ENCODE measurements at places on chromosomes 6 and 20.
A peak's percentile ranks its signal among the peaks of the same experiment; 100 is the strongest.

DNA sequence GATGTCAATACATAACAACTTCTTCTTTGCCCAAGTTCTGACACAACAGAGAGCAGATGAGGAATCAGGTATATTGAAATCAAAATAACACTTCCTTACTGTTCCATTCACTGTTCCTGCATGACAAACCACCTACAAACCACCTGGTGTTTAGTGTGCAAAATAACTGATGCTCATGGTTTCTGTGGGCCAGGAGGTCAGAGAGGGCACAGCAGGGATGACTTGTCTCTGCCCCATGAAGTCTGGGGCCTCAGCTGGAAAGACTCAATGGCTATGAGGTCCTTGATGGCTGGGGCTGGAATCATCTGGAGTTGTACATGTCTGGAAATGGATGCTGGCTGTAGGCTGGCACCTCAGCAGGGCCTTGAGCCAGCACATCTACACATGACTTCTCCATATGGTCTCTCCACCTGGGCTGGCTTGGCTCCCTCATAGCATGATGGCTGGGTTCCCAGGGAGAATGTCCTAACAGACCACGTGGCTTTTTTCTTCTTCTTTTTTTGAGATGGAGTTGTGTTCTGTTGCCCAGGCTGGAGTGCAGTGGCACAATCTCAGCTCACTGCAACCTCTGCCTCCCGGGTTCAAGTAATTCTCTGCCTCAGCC is 7.4 kb upstream of the COX4I2 start:
- no peak for DNase-seq

GRCh38 chr6:56595490-56596122 is 47.1 kb downstream of the DST start:
- no peak for DNase-seq

- DNase-seq = no peak
Observed at GRCh38 chr6:122800906-122801305, 11.8 kb downstream of the SMPDL3A start.

DNA sequence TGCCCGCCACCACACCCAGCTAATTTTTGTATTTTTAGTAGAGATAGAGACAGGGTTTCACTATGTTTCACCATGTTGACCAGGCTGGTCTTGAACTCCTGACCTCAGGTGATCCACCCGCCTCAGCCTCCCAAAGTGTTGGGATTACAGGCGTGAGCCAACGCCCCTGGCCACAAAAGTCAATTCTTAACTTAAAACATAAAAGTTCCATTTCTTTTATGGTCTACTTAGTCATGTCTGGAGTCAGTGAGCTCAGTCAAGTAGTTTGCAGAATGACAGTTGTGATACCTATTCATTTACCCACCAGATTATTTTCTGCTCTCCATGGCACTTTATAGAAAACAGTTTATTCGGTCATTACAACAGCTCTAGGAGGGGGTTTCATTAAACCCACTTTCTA is 103.1 kb upstream of the ESR1 start:
- no peak for DNase-seq

GRCh38 chr20:41888434-41888833 is 270.3 kb upstream of the CHD6 start:
- DNase-seq = no peak

GRCh38 chr6:109306733-109307132 is 75.5 kb downstream of the CD164 start:
- no peak for DNase-seq

DNA sequence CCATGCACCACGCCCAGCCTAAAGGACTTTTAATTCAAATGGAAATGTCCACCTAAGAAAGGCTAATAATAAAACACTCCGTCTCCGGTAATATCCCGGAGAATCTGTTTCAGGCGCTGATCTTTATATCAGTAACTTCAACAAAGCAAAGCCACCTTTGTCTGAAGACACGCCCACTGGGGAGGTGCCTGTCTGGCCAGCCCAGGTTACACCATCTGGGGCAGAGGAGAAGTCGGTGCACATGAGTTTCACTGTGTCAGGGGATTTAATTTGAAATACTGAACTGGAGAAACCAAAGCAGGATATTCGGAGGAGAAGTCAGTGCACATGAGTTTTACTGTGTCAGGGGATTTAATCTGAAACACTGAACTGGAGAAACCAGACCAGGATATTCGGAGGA is 9.4 kb downstream of the SERPINB6 start:
- DNase-seq = no peak

DNA sequence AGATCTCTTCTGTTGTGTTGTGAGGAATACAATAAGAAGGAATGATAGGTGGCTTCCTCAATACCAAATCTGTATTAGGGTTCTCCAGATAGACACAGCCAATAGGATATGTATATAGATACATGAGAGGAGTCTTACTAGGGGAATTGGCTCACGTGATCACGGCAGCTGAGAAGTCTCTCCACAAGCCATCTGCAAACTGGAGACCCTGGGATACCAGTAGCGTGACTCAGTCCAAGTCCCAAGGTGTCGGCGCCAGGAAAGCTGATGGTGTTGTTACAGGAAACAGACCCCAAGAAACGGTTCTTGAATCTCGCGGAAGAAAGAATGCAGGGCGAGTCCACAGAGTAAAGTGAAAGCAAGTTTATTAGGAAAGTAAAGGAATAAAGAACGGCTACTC is 61.4 kb downstream of the SYTL3 start:
- DNase-seq = no peak

- no peak for DNase-seq
Observed at GRCh38 chr6:135176058-135176457, 5.0 kb upstream of the MYB start.

GRCh38 chr6:136225496-136225895 is 24.6 kb downstream of the MTFR2 start:
- no peak for DNase-seq

- no peak for DNase-seq
Observed at GRCh38 chr6:33768644-33769120, 20.2 kb downstream of the LEMD2 start.

GRCh38 chr20:64223526-64224067 is 32.0 kb upstream of the PCMTD2 start:
- DNase-seq = peak; percentile 80

DNA sequence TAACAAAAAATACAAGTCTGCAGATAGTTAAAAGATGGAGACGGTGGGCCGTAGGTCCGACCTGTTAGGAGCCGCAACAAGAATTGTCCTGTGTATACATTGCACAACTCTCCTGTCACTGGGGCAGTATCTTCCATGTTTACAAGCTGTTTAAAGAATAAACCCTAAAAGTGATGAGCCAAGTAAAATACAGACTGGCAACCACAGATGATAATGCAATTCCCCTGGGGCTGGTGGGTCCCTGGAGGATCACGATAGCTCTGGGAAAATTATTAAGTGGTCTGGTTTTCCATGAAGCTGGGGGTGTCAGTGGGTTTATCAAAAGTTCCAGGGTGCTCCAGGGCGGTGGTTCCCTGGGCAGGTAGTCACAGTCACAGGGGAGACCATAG is 8.1 kb upstream of the FAM50B start:
- no peak for DNase-seq

DNA sequence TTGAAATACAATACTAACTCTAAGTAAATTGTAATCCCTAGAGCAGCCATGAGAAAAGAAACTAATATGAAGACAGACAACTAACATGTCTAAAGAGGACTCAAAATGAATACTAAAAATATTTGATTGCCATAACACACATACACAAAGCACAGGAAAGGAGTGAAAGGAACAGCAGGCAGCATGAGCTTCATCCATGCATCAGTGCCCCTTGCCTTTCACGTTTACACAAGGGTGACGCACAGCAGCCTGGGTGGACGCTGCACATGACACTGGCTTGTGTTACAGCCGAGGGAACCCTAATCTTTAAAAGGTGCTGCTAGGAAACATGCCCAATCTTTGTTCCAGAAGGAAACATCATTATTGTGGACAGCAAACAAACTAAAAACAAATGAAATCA is 123.5 kb downstream of the MAN1A1 start:
- DNase-seq = no peak

GRCh38 chr6:73901986-73902385 is 206.0 kb downstream of the CD109 start:
- DNase-seq = no peak

DNA sequence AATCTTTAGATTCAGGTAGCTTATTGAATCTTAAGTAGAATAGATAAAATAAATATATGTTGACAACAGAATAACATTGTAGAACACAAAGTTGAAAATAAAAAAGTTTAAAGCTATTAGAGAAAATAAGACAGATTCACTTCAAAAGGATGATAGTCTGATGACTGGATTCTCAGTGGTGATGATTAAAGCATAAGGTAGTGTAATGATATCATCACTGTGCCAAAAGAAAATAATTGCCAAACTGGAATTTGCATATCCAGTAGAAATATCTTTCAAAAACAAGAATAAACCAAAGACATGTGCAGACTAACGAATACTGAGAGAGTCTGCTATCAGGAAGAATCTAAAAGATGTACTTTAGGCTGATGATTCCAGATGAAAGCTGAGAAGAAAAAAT is 30.2 kb downstream of the ENPP1 start:
- DNase-seq = no peak

DNA sequence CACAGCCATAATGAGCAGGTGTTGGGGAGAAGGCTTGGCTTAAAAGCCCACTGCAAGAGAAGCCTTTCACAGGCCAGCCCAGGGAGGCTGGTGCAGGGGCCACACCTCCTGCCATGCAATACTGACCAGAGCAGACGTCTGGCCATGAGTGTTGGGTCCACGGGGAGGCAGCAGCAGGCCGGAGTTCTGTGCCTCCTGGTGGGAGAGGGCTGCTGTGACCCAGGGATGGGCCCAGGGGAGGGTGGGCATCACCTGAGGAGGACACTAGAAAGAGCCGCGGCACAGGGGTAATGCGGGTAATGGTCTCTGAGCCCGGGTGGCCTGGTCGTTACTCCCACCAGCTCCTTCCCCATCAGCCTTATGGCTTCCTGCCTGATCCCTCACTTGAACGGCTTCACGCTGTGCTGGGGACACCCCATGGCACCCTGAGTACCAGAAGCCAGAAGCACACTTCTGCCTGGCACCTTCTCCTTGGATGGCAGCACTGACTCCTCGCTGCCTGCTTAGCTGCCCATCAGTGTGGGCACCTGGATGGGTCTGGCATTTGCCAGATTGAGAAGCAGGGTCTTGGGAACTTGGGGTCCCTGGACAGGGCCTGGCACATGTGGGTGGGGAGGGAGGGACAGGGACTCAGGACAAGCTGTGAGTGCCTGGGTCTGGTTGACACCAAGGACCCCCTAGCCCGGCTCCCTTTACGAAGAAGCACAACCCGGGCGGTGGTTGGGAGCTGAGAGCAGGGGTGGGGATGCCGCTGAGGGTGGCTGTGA is 108.8 kb downstream of the ASXL1 start:
- DNase-seq = no peak

DNA sequence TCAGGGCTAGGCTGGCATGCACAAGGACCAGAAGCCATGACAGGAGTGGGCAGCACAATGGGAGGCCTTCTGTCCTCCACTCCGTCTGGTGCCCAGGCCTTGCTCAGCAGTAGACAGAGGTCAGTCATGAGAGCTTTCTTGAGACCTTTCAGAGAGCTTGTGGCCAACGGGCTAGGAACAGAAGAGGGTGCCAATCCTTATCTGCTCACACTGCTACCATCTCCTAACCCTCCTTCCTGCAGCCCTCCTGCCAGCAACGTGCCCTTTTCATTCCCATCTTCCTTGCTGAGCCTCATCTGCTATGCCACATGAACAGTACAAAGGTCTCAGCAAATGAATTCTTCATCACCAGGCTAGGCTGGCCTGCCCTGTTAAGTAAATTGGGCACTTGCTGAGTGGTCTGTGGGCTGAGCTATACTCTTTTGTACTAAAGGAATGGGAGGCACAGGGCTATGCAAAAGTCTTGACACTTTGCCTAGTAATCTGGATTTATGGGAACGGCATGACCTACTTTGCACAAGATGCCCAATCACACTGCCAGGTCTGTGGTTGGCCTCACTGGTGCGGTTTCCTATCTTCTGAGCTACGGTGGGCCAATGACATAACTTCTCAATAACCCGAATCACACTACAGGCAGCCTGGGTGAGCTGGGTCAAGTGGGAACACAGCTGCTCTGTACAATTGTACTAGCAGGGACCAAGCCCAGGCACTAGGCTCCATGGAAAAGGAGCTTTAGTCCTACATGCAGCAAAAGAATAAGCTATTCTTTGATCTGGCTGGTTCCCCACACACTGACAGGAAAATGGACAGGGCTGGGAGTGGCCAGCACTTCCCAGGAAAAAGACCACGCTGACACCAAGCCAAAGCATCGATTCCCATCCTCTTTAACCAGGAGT is 47.8 kb downstream of the ELOVL5 start:
- no peak for DNase-seq

- no peak for DNase-seq
Observed at GRCh38 chr6:33622456-33623431, 1.6 kb downstream of the ITPR3 start.

GRCh38 chr6:168015009-168015408 is 17.5 kb downstream of the KIF25 start:
- DNase-seq = no peak

DNA sequence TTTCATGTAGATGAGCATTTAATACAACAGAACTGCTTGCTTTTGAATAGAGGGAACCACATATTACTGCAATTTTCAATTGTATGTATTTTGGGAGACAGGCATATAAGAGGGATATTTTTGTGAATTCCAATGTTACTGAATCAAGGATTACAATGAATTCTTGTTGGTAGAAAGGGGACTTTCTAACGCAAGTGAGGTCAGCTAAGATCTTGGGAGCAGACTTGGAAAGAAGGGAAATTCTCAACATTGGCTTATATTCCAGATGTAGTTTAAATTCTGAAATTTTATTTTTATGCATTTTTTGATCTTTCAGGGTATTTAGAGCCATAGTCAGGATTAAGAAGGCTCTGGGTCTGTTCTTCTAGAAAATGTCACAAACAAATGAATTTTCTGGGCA is 43.3 kb upstream of the CTAGE9 start:
- DNase-seq = no peak

DNA sequence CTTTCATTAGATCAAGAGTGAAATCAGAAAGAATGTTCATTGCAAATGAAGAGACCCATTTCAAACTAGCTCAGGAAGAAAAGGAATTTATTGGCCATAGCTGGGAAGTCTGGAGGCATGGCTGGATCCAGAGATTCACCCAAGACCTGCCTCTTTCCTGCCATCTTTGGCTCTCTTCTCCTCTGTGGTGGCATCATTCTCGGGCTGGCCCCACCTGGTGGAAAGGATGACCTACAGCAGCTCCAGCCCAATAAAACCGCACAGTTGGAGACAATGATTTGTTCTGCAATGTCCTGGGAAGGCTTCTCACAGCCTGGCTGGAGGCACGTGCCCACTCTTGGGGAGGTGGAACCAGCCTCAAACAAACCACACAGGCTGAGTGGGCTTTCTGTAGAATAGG is 18.1 kb upstream of the FERMT1 start:
- no peak for DNase-seq

GRCh38 chr6:70651326-70651905 is 16.3 kb upstream of the SMAP1 start:
- no peak for DNase-seq
